ENCODE measurements at places on chromosomes 7 and 10. TPM values are rescaled to one million over a fixed set of nuclear protein-coding genes. Genes with fewer than 3 reads are reported as not detected.

Gene GNAI1
- total RNA-seq = 32.4 TPM

Gene PNLIPRP1
- total RNA-seq = not detected

Gene MMP21
- total RNA-seq = not detected

Gene TAS2R4
- total RNA-seq = 0.07 TPM

Gene PDE6C
- total RNA-seq = not detected

Gene C10orf95
- 0.12 TPM for total RNA-seq

Gene ECHDC3
- total RNA-seq = 9.4 TPM

Gene SYNPO2L
- not detected for total RNA-seq

Gene ZNF467
- total RNA-seq = 1.1 TPM

Gene SPDYE16
- not detected for total RNA-seq

Gene FRAT2
- 8.9 TPM for total RNA-seq

Gene GIMAP5
- 0.08 TPM for total RNA-seq

Gene AGR3
- not detected for total RNA-seq

Gene FEZF1
- not detected for total RNA-seq

Gene NKX2-3
- 0.08 TPM for total RNA-seq

Gene CALHM1
- total RNA-seq = not detected

Data from A549 treated with Mapracorat at 1 μM for 4 hours (cell line).